ENCODE measurements at places on chromosomes 4 and X.

DNA sequence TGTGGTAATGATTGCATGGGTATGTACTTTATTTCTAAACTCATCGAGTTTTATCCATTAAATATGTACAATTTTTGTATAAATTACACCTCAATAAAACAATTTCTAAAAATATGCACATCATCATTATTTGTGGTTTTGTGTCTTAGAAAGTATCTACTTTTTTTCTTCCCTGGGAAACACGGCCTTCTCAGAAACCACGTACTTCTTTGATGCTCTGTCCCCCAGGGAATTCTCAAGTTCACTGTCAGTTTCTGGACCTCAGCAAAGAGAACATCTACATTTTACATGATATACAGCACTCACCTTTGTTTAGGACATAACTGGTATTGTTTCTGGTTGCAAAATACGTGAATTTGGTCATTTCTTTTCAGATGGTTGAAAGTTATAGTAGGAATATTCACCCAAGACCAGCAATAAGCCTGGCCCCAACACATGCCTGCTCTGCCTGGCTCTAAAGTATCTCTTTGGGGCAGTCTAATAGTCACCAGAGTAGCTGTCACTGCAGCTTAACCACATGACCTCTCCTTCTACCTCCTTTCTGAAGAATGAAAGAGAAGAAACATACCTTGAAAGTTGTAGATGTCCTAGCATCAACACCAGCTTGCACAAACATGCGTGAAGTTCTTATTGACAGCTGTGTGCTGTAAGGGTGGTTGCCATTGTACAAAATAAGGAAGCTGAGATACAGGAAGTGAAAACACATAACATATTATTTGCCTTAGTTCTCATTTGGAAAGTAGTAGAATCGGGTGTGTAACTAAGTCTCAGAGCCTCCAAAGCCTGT lies 48.4 kb upstream of the SPANXN4 start:
- DNase-seq: no peak

DNA sequence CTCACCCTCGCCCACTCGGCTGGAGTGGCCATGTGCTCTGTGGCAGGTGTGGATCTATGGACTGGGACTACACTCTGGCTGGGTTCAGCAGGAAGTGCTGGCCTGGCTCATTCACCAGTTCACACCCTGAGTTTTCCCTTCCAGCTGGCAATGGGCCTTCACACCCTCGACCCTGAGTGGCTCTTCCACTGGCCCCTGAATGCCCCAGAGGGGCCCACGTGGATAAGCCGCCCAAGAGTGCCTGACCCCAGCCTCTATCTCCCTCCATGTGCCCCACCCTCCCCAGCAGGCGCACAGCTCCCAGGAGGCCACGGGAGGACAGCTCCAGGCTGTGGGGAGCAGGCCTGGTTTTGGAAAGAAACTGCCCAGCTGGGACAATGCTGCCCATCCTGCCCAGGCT lies 234.1 kb downstream of the AFAP1 start:
- DNase-seq: no peak

DNA sequence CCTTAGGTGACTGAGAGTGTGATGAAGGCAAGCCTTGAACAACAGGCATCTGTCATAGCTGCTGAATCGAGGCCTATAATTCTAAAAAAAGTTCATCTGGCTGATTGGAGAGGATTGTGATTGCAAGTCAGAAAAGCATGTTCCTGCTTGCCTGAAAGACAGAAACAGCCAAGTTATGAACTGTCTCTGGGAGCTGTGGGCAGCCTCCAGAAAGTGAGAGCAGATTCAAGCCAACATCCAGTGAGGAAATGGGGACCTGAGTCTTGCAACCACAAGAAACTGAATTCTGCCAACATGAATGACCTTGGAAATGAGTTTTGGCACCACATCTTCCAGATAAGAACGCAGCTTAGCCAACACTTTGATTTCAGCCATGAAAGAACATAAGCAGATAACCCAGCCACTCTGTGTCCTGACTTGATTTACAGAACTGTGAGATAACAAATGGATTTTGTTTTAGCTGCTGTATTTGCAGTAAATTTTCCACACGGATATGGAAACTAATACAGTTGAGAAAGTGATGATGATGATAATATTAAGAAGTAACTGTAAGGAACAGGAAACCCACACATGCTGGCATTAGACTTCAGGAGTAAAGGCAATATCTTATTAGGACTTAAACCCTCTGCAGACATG lies 240.3 kb upstream of the NDST3 start:
- DNase-seq: no peak

GRCh38 chr4:3330707-3331106 lies 37.9 kb downstream of the RGS12 start:
- DNase-seq: no peak

GRCh38 chr4:61517144-61517543 lies 317.0 kb downstream of the ADGRL3 start:
- DNase-seq: no peak

- no peak for DNase-seq
Observed at GRCh38 chr4:3690551-3691152, 75.5 kb upstream of the ADRA2C start.

DNA sequence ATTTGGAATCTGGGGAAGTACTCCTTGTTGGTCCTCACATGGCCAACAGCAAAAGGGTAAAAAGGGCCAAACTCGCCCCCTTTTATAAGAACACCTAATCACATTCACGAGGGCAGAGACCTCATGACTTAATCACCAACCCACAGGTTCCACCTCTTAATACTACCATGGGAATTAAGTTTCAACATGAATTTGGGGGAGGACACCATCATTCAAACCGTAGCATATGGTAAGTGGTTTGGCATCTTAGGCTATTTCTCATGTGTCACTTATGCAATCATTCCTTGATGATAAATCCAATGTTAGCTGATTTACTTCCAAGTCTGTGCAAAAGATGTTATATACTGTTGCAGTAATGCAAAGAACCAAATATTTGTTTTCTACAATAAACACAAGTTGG lies 302.9 kb upstream of the FAM241A start:
- no peak for DNase-seq

DNA sequence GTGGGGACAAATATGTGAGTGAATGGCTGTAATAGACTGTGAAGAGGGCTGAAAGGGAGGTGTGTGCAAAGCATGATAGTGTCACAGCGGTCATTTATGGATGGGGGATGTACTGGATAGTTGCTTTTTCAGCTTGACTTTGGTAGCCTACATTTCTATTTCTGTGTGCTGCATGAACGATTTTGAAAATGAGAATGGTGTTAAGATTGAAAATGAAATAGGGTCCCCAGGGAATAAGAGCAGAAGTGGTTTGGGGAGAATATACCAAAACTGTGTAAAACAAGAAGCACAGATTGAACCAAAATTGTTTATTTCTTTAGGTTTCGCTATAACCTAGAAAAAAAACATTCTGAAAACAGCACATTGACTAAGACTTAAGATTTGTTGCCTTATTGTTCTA lies 58.8 kb upstream of the CLNK start:
- DNase-seq: no peak

GRCh38 chrX:133495464-133496391 lies 80.4 kb upstream of the GPC4 start:
- peak; percentile 1 for DNase-seq

DNA sequence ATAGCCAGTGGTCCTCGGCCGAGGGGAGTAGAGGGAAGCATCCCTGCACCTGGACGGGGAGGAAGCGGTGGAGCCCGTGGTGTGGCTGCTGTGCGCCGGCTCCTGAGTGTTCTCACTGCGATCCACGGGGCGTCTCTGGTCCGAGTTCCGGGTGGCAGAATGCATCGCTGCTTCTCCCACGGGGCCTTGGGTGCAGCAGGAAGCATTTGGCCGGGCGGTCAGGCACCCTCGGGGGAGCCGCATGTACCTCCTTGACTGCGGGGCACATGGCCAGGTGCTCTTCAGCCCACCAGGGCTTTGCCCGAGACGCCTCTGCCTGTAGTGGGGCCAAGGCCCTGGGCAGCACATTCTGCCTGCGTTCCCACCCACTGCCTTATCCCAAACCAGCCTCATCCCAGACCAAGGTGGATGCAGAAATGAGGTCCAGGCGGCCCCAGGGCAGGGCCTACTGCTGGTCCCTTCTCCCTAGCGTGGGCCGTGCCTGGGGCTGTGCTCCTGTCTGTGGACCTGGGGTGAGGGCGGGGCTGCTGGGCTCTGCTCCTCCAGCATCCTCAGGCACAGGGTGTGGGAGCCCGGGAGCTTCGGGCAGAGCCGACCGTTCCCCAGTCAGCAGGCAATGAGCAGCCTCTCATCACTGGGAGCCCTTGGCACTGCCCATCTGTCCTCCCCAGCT lies 27.5 kb downstream of the NKX1-1 start:
- no peak for DNase-seq

GRCh38 chrX:69150281-69150960 lies 14.8 kb downstream of the PJA1 start:
- DNase-seq: peak; percentile 83

- DNase-seq: no peak
Observed at GRCh38 chr4:55830716-55831115, 11.1 kb downstream of the EXOC1L start.

GRCh38 chr4:157223456-157223855 lies 2.9 kb downstream of the GRIA2 start:
- DNase-seq: no peak

DNA sequence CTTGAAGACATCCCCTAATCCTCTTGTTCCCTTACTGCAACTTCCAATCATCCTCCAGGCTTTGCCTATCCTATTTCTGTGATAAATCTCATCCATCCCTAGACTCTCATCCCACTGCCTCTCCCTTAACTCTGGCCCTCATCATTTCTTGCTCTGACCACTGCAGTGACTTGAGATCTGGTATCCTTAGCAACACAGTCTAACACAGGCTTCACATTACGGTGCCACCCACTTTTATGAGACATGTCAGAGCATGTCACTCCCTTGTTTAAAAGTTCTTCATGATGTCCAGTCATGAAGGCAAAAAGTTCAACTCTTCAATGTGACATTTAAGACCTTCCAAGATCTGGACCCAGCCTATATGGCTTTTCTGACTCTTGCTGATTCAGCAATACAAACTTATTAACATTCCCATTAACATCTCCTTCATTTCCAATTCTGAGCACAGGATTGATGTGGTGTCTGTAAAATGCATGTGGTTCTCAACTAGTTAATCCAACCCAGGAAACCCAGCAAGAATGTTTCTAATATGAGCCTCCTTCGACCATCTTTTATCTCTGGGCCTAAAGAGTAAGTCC lies 64.0 kb downstream of the OR13H1 start:
- no peak for DNase-seq

- DNase-seq: no peak
Observed at GRCh38 chr4:103268746-103269145, 70.6 kb upstream of the CENPE start.

- no peak for DNase-seq
Observed at GRCh38 chr4:732911-733630, 27.4 kb downstream of the PCGF3 start.

DNA sequence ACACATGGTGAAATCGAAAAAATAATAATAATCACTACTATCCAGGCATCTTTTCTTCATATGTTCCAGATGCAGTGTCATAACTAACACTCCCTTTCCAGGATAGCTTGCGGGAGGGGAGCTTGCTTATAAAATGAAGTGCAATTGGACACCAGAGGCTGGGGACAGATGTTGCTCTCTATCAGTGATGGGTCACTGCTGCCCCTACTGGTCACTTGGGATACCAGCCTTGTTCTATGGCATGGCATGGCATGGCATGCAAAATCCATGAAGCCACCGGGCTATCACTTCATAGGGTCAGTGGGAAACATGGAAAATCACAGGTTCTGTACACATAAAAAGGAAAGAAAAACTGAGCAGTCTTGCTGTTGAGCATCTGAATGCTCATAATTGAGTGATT lies 168.1 kb downstream of the GLRA2 start:
- DNase-seq: peak; percentile 63

GRCh38 chrX:94216738-94217137 lies 542.7 kb downstream of the FAM133A start:
- no peak for DNase-seq

DNA sequence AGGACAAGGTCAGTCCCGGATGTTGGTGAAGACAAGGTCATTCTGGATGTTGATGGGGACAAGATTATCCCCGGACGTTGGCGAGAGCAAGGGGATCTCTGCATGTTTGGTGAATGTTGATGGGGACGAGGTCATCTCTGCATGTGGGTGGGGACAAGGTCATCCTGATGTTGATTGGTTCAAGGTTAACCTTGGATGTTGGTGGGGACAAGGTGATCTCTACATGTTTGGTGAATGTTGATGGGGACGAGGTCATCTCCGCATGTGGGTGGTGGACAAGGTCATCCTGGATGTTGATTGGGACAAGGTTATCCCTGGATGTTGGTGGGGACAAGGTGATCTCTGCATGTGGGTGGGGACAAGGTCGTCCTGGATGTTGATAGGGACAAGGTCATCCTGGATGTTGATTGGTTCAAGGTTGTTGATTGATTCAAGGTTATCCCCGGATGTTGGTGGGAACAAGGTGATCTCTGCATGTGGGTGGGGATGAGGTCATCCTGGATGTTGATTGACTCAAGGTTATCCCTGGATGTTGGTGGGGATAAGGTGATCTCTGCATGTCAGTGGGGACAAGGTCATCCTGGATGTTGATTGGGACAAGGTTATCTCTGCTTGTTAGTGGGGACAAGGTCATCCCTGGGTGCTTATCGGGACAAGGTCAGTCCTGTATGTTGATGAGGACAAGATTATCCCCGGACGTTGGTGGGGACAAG lies 28.8 kb upstream of the PLCXD1 start:
- DNase-seq: no peak

GRCh38 chr4:91116861-91117260 lies 989.7 kb downstream of the CCSER1 start:
- DNase-seq: no peak

GRCh38 chr4:18880871-18881270 lies 859.3 kb upstream of the LCORL start:
- no peak for DNase-seq

- no peak for DNase-seq
Observed at GRCh38 chrX:23883737-23884354, 23.9 kb downstream of the APOO start.

- peak; percentile 39 for DNase-seq
Observed at GRCh38 chr4:78057600-78058550, 752 bp downstream of the FRAS1 start.

GRCh38 chr4:57614257-57614932 lies 504.2 kb upstream of the IGFBP7 start:
- no peak for DNase-seq

- DNase-seq: no peak
Observed at GRCh38 chr4:77451530-77451929, 154.1 kb upstream of the CXCL13 start.

Data from Calu3 (cell line).